HS-5 (cell line): ENCODE measurements at places on chromosomes 13 and 19.

DNA sequence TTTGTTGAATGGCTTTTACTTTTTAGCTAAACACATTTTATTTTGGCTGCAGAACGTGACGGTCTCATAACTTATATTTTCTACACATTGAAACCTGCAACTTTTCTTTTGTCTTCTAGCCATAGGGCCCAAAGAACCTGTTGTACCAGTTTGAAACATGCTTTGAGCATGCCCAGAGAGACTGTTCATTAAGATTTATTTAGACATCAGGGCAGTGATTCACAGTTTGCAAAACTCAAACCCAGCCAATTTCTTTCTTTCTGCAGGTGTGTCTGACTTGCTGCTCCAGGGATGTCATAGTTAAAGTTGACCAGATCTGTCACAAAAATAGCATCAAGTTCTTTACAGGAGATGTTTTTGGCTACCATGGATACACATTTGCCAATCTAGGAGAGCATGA, 22.0 kb downstream of the SAE1 start:
- DNase-seq: no peak

- no peak for DNase-seq
Measured at GRCh38 chr19:18002347-18002850, 5.6 kb upstream of the ARRDC2 start.

DNA sequence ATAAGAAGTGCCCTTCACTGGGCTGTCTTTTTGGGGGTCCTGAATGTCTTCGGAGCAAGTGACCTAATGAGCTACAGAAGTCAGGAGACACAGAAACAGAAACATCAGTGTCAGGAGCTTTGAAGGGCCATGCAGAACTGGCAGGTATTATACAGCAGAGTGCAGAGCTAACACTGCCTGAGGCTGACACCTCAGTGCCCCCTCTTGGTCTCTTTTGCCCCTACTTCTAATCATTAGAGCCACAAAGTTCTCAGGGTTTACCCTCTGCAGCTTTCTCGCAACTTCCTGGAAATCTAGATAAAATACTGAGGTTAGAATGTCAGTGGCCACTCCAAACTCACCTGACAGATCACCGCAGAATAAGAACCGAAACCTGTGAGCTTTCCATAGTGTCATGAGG, 172.7 kb downstream of the B3GLCT start:
- no peak for DNase-seq

- no peak for DNase-seq
Measured at GRCh38 chr13:84413016-84413415, 530.7 kb upstream of the SLITRK1 start.

DNA sequence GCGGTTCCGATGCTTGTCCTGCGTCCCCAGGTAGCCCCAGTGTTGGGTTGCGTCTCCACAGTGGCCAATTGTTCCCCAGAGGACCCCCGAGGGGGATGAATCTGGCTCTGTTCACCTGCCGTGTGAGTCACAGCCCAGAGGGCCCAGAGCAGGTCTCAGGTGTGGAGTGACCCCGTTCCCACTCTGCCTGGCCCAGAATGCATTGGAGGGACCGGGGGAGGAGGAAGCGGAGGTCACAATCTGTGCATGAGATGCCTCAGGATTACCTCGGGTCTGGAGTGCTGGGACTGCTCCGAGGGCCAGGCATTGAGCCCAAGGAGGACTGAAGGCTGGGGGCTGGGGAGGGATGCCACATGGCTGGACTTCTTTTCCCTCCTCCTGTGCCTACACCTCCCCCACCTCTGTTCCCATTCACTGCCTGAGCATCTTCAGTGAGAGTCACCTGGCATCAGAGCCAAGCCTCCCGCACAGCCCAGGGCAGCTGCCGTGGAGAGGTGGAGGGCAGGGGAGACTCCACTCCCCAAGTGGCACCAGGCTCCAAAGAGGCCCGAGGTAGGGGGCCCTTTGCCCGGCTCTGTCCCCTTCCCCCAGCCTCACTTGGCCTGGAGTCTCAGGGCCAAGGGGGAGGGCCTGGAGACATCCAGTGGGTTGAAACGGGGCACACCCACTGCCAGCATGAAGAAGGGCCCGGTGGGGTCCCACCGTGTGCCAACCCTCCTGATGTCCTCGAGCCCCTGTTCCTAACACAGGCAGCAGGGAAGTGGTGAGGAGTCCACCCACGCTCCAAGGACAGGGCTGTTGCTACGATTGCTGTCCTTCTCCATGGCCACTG, 81.1 kb downstream of the CHST8 start:
- no peak for DNase-seq

DNA sequence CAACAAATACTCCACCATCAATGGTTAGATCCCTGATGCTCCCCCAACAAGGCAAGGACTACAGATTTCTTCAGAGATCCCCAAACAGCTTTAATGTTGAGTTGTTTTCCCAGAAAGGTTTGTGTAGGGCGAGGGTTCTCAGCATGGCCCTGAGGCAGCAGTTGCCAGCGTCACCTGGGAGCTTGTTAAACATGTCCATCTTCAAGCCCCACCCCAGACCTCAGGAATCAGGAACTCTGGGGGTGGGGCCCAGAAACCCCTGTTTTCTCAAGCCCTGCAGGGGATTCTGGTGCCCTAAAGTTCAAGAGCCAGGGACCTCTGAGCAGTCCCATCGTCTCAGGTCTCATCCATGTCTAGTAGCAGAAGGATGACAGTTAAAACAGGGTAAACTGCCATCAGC, 9.6 kb downstream of the EFNB2 start:
- DNase-seq: no peak

- DNase-seq: no peak
Measured at GRCh38 chr13:44465318-44465717, 91.7 kb downstream of the SERP2 start.

- DNase-seq: no peak
Measured at GRCh38 chr19:6073858-6074708, 36.2 kb downstream of the RFX2 start.

DNA sequence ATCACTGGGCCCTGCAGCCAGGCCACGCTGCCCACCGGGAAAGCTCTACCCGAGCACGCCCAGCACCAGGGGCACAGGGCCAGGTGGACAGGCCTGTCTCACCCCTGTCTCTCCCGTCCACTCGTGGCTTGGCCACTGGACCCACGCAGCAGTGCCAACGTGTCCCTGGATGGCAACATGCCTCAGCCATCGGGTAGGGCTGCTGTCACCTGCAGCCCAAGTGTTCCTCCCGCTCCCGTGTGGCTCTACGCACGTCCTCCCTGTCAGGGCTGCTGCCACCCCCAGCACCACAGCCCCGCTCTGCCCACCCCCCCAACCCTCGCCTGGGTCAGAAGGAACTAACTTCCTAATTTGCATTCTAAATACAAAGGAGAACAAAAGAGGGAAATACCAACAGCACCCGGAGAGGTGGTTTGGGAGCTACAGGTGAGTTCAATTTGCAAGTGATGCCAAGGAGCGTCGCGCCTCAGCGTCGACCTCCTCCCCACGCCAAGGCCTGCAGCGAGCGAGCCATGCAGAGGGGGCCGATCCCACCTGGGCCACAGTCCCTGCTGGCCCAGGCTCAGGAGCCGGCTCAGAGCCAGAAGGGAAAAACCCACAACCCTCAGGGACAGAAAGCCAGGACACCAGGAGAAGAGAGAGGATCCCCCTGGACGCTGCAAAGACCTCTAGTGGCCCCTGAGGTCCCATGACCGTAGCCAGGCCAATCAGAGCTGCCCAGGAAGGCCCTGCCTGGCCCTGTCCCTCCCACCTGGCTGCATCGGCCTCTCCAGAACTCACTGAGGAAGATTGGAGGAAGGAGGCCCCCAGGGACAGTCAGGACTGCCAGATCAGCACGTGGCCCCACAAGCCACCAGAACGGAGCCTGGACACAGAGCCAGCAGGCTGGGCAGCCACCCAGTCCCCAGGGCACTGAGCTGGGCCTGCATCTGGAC, 128.4 kb upstream of the SPACA7 start:
- DNase-seq: no peak

GRCh38 chr13:23466144-23467002, 32.9 kb upstream of the SACS start:
- DNase-seq: peak; percentile 29

DNA sequence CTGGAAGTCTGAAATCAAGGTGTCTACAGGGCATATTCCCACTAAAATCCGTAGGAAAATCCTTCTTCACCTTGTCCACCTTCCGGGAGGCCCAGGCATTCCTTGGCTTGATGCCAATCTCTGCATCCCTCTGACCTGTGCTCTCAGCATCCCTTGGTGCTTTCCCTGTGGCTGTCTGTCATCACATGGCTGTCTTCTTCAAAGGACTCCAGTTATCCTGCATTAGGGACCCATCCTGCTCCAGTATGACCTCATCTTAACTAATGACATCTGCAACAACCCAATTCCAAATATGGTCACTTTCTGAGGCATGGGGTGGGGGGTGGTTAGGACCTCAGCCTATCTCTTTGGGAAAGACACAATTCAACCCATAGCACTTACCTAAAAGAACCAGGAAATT, 423.8 kb downstream of the IRS2 start:
- DNase-seq: no peak

DNA sequence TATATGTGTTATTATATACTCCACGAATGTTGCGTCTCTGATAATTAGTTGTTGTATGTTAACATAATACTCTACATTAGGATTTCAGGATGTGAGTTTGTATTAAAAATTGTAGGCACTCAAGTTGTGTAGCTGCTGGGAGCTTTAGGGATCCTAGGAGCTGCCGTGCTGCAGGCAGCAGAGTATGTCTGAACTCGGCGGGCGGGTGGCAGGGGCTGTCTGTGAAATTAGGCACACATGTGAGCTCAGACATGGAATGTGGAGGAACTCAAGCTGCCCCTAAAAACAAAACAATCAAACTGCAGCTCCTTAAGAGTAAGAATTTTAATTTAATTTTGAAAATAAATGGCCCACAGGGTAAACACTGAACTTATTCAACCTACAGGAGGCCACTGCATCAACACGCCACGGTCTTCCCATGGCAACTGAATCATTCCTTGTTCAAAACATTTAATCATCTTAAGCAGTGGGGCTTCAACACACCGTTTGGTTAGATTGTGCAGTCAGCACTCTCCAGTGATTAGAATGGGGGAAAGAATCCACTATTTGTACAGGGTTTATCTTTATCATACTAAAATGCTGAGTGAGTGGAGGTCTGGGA, 22.7 kb downstream of the SERTM1 start:
- DNase-seq: no peak

GRCh38 chr19:53372196-53372595, 6.7 kb downstream of the ZNF525 start:
- DNase-seq: no peak

GRCh38 chr13:68506888-68507551, 1276.9 kb upstream of the PCDH9 start:
- DNase-seq: no peak

GRCh38 chr19:56508290-56508778, 679 bp downstream of the ZNF471 start:
- DNase-seq: no peak

DNA sequence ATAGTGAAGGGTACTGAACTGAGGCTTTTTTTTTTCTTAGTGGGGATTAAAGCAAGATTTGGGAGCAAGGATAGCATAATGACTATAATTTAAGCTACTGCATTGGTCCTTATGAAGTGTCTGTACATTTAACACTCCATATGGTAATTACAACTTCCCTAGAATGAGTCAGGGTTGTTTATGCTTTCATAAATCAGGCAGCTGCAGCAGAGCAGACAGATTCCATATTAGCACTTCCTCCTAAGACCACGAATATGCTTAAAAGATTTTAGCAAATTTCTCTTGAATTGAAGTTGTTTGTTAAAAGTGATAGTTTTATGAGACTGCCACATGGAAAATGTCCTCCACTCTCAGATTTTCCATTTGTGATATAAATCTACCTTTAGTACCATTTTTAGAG, 401.1 kb upstream of the SPRY2 start:
- DNase-seq: no peak

DNA sequence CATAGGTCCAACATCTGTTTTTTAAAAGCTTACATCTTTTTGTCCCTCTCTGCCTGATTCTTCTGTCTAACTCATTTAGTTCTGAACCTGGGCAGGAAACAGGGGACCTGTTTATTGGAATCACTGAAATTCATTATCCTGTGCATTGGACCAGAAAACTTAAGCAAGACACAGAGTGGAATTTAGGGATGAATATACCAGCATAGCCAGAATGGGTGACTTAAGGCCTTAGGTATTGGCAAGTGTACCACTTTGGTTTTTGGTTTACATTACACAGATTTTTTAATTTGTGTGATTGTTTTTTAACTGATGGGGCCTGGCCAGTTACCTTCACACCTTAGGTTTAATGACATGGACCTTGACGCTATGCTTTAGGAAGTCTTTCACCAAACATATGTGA, 232.5 kb downstream of the GPC5 start:
- DNase-seq: no peak

- no peak for DNase-seq
Measured at GRCh38 chr19:11942008-11942842, 17.3 kb downstream of the ZNF700 start.

GRCh38 chr13:51153527-51153926, 42.5 kb upstream of the C13orf42 start:
- DNase-seq: no peak

GRCh38 chr19:15195371-15196334, 5.1 kb downstream of the NOTCH3 start:
- no peak for DNase-seq

DNA sequence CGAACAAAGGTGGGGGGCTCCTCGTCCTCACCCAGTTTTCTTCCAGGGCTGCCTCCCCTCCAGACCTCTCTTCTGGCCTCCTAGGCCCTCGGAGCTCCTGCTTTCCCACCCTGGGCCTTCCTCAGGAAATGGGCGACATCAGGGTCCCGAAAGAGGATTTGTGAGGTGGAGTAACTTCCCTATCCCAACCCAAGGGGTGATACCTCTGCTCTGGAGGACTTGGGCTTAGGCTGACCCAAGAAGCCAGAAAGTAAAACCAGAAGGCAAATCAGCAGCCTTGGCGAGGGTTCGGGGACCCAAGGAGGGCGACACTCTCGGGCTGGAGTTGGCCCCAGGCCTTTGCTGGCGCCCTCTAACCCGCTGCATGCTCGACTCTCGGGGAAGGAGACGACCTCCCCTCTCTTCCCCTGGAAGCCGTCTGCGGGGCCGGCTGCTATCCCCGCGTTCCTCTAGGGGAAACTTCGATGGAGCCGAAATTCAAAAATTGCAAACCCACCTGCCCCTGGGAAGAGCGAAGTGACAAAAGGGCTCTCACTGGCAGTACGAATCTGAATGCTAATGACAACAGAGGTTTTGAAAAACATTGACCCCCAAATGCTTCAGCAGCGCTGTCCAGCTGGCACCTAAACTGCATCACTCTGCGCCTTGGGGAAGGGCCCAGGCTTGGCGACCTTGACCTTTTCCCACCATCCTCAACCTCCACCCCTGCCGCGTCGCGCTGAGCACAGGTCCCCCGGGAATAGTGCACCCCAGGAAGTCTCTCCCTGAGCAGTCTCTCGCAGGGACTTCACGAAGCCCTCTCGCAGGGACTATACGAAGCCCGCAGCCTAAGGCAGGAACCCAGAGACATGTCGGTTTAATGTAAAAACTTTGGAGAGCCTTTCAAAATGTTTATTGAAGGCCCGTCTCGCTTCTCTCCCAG, 2.4 kb downstream of the PDX1 start:
- DNase-seq: no peak

- DNase-seq: no peak
Measured at GRCh38 chr19:50708179-50708879, 11.3 kb downstream of the SHANK1 start.
